Activated CD4-positive, alpha-beta T cell treated with anti-CD3 and anti-CD28 coated beads, Interleukin-2, amount 50 U/mL, for 1 hour (primary cell): ENCODE measurements at places on chromosomes 6 and 20.

GRCh38 chr6:35213824-35214756, at the start of gene SCUBE3:
TSS of gene SCUBE3 (plus strand) at chr6:35213956. CDS start at chr6:35214419, 463 bp downstream.
- no peak for DNase-seq

GRCh38 chr6:47047479-47048407, 5.6 kb upstream of the ADGRF1 start:
- DNase-seq: no peak

DNA sequence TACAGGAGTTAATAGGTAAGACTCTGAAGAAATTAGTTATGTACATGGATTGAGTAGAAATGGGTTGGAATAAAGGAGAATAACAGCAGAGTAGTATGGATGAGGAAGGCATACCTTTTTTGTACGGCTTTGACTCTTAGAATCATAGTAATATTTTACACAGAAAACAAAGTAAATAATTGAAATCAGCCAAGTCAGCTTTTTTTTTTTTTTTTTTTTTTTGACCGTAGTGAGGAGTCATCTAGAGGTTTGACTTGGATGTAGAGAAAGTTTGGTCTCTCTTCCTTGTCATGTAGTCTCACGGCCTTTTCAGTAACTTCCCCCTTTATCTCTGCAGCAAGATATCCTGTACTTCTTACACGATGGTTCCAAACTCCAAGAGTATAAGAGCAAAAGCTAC, 158.9 kb downstream of the FLRT3 start:
- no peak for DNase-seq

- DNase-seq: no peak
Measured at GRCh38 chr6:154815938-154816820, 83.0 kb downstream of the SCAF8 start.

GRCh38 chr6:150076196-150076893, 7.4 kb upstream of the ULBP3 start:
- DNase-seq: no peak

DNA sequence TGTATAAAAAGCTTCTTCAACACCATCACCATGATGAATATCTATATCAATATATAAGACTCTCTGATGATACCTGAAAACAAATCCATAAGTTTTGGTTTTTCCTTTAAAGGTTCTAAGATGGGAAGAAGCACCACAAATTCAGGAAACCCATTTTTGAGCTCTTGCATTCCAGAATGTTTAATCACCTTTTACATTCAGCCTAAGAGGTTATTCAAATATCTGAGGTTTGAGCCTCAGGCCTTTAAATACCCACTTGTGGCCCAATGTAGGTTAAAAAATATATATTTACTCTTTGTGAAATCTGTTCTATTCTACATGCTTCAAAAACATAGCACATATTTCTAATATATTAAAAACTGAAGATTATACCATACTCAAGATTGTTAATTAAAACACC, 17.6 kb downstream of the HDAC2 start:
- no peak for DNase-seq

DNA sequence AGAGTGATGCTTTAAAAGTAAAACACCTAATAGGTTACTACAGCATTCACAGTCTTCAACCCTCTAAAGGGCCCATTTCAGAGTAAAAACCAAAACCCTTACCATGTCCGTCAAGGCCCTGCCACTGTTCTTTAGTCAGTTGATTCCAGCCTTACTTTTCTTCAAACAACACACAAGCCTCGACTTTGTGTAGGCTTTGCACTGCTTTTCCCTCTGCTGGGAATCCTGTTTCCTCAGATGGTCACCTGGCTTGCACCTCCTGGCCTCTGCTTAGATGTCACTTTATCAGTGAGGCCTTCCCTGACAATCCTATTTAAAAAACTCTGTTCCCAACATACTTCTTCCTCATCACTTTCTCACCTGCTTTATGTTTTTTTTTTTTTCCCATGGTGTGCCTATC, 77.1 kb upstream of the FLRT3 start:
- DNase-seq: no peak

DNA sequence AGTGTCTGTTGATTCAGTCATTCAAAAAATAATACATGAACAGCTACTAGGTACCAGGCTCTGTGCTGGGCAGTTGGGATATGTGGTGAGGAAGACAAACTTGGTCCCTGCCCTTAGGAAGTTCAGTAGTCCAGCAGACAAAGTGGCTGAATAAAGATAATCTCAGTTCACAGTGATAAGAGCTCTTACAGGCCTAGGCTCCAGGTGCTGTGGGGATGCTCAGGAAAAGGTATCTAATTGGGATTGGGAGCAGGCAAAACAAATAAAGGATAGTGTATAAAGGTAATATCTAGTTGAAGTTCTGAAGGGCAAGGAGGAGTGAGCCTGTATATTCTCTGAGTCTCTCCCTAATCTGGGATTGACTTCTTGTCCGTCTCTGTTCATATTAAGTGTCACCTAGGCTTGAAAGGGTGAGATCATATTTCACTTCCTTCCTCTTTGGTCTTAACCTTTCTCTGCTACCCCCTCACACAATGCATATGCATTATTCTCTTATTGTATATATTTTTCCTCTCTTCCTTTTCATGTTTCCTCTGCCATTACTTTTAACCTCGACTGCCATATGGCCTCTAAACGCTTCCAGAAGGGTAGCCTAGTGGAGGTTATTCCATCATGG, 13.5 kb downstream of the PTPN1 start:
- no peak for DNase-seq

- DNase-seq: no peak
Measured at GRCh38 chr20:13794667-13795066, 9.8 kb downstream of the NDUFAF5 start.

- DNase-seq: no peak
Measured at GRCh38 chr6:122799916-122800686, 11.0 kb downstream of the SMPDL3A start.
